Stimulated activated CD4-positive, alpha-beta T cell treated with anti-CD3 and anti-CD28 coated beads, Interleukin-2, amount 100 ng/mL, for 4 hours (primary cell): ENCODE measurements at places on chromosomes 3 and 15.

- no peak for DNase-seq
Measured at GRCh38 chr3:151290673-151291072, 12.3 kb upstream of the P2RY14 start.

DNA sequence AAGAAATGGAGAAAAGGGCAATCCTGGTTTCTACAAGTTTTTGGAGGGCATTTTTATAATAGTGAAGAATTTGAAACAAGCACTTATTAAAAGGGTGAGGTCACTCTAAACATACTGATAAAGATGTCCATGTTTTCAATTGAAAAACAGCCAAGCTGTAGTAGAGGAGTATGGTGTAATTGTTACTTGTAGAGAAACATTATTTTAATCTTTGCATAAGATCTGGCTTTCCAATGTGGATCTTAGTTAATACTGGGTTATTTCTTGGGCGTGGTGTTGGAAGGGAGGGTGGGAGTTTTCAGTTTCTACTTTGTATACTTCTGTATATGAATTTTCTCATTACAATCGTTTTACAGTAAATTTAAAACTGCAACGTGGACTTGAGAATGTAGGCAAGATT, 22.8 kb downstream of the MORF4L1 start:
- no peak for DNase-seq

GRCh38 chr3:44184319-44184953, 57.2 kb upstream of the TOPAZ1 start:
- DNase-seq, result no peak

DNA sequence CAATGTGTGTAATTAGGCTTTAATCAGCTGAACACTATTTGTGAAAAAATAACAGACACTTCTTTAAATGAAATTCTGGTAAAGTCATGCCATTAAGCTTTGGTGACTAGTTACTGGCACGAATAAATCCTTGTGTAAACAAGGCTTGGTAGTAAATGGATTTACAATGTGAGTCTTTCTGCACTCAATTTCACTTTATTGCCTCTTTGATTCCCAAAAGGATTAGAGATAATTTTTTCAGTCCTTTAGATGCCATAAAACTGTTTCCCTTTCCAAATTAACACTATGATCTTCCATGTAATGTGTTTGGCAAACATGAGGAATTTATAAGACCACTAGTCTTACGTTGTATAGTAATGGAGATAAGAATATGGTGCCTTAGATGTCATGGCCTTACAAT, 339.5 kb upstream of the DNAJC19 start:
- no peak for DNase-seq

GRCh38 chr3:183817639-183818038, 7.7 kb downstream of the MAP6D1 start:
- DNase-seq, result no peak

- no peak for DNase-seq
Measured at GRCh38 chr15:95932676-95933075, 397.8 kb upstream of the NR2F2 start.

- DNase-seq, result no peak
Measured at GRCh38 chr15:43429687-43430086, 58.8 kb downstream of the TUBGCP4 start.

DNA sequence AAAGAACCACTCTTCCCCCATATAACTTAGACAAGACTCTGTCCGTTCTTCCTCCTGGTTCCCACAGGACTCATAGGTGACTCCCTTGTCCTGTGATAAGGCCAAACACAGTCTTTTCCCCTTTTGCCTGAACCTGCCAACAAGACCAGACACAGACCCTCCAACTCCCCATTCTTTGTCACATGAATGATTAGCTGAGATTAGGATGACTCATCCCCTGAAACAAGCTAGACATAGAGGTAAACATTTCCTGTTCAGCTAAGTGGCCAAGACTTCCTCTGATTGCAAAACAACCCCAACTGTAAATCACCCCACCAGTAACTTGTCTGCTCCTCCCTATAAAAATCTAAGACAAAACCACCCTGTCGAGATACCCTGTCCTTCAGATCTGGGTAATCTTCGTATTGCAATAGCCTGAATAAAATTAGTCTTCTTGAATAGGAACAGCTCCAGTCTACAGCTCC, 11.4 kb upstream of the HTR3E start:
- no peak for DNase-seq

GRCh38 chr3:156627946-156628569, 46.3 kb upstream of the TIPARP start:
- DNase-seq, result no peak
